ENCODE measurements at places on chromosomes 7 and 10.

DNA sequence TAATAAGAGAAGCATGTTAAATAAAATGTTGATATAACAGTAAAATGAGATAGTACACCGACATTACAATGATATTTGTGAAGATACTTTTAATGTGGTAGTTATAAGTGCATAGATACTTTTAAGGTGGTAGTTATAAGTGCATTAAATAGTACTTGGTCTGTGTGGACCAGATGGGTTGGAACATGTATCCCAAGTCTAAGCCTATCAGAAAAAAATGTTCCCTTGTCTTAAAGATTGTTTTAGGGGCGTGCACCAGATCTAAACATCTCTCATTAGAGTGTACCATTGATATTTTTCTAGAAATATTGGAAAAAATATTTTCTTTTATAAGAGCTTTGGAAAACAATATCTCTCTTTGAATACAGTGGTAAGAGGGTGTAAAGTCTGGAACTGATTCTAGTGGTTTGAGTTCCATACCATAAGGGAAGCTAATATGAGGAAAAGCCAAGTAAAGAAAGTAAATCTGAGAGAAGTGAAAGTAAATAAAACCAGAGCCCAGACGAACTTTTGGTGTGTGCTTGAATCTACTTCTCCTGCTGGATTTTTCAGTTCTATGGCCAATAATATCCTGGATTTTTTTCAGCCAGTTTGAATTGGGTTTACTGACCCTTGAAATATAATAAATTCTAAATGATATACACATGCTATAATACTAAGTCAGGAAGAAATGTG, 175.3 kb downstream of the MBL2 start:
- no peak for DNase-seq

GRCh38 chr7:107836237-107837144, 33.5 kb upstream of the SLC26A3 start:
- DNase-seq = no peak

- DNase-seq = no peak
Observed at GRCh38 chr10:47195274-47195885, 104.6 kb upstream of the GDF10 start.

- no peak for DNase-seq
Observed at GRCh38 chr10:17233286-17233991, 5.4 kb downstream of the VIM start.

DNA sequence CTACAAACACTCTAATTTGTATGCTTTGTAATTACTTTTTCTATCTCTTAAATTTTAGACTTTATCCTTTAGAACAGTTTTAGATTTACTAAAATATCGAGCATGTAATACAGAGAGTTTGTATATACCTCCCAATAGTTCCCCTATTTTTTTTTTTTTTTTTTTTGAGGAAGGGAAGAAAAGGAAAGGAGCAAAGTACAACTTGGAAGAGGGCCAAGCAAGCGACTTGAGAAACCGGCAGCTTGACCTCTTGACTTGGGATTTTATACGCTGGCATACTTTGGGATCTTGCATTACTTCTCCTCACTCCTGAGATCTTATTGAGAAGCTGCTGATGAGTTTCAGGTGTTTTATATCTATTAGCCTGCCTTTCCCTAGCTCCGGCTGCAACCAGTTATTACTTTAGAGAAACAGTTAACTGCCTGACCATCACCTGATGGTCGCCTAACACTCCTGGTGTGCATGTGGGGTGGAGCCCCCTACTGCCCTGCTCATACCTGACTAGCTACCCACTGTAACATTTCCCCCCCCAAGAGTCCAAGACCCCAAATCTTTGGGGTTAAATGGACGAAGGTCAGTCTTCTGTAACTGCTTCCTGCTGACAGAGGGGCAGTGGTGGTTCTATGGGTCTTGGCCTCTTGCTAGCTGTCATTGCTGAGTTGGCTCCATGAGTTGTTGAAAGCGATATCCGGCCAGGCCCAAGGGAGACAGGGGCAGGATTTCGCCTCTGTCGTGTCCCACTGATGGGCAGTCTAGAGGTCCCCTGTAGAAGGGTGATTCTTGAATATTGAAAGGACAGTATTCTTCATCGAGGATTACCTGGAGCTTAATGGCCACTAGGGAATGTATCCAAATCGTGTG, 28.5 kb downstream of the MKLN1 start:
- DNase-seq = no peak

Data from omental fat pad (tissue), 4 donors.